NCI-H1417 treated with DMSO at 0.1 percent for 48 hours (cell line): ENCODE measurements at places on chromosomes 16 and 17.
A peak's percentile ranks its signal among the peaks of the same experiment; 100 is the strongest.

DNA sequence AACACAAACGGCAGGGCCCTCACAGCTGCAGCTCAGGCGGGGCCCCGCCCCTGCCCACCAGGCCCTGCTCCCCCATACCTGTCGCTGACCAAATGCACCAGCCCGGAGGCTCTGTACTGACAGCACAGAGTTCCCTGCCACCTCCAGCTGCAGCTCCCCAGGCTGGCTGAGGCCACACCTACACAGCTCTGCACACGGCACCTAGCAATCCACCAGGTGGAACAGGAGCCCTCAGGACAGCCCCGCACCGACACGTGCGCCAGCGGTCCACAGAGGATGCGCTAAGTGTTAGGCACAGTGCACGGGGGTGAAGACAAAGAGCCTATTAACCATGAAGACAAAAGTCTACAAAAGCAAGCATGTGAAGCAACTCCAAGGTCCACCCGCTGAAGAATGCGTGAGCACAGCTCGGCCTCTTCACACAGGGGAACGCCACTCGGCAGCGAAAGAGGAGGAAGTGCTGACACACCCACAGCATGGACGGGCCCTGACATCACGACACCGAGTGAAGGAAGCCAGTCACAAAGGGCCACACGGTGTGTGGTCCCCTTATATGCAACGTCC is 5.4 kb downstream of the ZCCHC14 start:
- DNase-seq = peak; percentile 10

DNA sequence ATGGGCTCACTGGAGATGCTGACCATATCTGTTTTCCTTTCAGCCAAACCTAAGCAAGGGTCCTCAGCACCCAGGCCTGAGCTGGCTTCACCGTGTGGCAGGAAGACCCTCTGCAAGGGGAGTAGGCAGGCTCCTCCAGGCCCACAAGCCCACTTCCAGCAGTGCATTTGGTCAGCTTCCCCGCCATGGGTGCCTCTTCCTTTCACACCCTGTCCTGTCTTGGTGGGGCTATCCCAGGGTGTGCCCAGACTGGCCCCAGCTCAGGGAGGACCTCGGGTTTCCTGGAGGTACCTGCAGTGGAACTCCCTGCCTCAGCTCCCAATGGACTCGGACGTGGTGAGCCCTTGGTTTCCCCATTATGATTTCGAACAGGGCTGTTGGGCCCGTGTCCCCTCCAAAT is 12.7 kb upstream of the KRTAP17-1 start:
- DNase-seq = no peak

GRCh38 chr17:75892556-75893224 is 4.1 kb downstream of the TRIM65 start:
- DNase-seq = no peak

DNA sequence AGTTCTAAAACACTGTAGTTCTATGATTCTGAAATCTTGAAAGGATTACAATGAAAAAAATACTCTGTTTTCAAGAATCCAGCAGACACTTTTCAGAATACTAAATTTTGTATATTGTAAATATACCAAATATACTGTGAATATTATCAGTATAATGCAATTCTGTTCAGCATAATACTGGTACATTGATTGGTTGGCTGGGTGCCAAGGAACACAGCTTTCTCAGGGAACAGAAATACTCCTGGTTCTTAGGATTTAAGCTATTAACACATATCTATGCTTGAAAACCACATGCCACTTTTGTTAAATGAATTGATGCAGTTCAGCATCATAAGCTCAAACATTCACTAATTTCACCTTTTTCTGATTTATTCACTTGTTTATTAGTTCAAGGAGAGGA is 2.5 kb upstream of the GINS3 start:
- no peak for DNase-seq

DNA sequence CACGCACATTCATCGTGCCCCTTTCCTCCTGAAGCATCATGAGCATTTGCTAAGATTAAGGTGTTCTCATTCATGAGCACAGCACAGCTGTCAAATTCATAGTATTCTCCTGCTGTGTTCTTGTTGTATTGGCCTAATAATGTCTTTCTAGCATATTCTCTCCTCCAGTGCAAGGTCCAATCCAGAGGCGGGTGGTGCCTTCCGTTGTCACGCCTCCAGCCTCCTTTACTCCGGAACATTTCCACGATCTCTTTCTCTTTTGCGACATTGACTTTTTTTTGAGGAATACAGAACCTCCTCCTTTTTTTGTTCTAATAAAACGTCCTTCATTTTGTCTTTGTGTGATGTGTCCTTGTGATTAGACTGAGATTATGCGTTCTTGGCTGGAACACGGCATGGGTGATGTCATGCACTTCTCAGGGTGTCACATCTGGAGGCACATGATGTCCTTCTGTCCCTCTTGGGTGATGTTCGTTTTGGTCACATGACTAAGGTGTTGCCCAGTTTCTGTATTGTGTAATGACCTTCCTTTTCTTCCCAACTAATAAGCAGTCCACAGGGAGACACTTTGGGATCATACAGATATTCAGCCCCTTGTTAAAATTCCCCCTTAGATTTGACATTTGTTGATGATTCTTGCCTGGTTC is 66.3 kb downstream of the CLEC16A start:
- no peak for DNase-seq

DNA sequence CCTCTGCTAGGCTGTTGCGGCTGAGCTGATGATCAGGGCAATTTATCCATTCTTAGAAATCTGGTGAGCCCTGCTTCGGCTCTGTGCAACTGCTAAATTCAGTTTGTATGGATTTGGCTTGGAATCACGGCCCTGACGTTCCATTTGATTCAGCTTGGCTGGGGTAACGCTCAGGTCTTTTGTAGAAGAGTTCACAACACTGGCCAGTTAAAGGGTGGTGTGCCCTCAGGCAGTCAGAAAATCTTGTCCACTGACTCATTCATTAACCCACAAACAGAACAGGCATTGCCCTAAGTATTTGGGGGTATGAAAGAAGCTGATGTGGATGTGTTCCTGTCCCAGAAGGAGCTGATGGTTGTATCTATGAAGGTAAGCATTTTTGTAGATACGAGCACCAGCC is 53.9 kb downstream of the GNAO1 start:
- DNase-seq = no peak

DNA sequence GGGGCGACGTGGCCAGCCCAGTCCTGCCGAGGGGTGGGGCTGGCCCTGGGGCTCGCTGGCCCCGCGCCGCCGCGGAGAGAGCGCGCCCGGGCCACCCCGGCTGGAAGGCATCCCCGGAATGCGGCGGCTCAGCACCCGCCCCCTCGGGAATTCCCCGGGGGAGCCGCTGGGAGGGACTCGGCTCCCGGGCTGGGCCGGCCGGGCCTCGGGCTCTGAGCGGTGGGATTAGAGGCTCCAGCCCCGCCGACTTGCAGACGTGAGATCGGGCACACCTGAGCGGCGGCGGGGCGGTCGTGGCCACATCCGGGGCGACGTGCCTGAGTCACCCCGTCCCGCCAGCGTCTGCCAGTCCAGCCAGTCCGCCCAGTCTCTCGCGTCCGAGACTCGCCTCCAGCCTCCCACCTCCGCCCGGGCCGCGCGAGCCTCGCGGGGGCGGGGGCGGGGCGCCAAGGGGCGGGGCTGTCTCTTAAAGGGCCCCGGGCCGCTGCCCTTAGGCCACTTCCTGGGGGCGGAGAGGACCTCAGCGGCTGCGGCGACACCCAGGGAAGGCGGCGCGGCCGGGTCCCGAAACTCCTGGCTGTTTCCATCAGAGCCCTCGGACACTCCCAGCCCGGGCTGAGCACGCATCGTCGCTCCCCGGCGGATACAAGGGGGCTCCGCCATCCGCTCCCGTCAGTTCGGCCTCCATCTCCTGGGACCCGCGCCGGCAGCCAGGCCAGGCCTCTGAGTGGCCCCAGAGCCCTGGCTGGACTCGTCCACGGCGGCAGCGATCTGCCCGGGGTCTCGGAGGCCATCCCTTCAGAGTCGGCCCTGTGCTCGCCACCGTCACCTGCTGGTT is at the start of gene KCTD11:
TSS of gene KCTD11 (plus strand) at position 498 of the 838 bp plus-strand sequence.
- DNase-seq = no peak

DNA sequence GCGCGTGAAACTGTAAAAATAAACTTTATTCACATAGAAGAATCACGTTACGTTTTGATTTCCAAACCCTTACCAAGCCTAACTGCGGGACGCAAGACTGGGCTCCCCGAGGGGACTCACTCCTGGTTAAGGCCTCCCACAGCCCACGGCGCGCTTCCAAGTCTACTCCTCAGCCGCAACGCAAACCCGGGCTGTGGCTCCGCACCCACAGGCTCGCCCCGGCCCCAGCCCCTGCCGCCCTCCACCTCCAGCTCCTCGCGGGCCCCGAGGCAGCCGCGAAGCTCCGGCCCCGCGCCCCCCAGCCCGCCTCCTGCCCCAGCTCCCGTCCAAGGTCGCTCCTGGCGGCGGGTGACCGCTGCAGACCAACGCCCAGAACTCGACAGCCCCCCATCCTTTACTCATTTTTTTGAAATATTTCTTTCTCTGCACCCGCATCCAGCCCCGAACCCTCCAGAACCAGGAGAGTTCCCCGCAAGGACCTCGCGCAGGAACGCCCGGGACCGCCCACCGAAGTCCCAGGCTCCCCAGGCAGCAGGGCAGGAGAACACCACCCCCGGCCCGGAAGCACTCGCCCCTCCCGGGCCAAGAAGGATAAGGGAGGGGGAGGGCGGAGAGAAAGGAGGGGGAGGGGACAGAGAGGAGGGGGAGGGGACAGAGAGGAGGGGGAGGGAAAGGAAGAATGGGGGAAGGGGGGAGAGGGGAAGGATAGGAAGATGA is 912 bp downstream of the USP22 start:
- DNase-seq = no peak

- no peak for DNase-seq
Measured at GRCh38 chr16:65743558-65743957, 621.7 kb upstream of the CDH11 start.

GRCh38 chr16:50245417-50246298 is 20.7 kb upstream of the ADCY7 start:
- DNase-seq = no peak

GRCh38 chr17:6779411-6779810 is 3.4 kb downstream of the FBXO39 start:
- no peak for DNase-seq
